Right lobe of liver (tissue), 6 donors: ENCODE measurements at places on chromosomes 6 and 20. TPM values are rescaled to one million over a fixed set of nuclear protein-coding genes. Genes with fewer than 3 reads are reported as not detected.
A peak's percentile ranks its signal among the peaks of the same experiment; 100 is the strongest.

- peak; percentile 59 for DNase-seq
Measured at GRCh38 chr20:17859616-17860232, 108.9 kb downstream of the SNX5 start.

- no peak for DNase-seq
Measured at GRCh38 chr6:137815692-137816091, 51.4 kb upstream of the TNFAIP3 start.

The COL11A2 gene
- total RNA-seq, result 0.06 TPM

The THEMIS gene
- total RNA-seq, result 0.61 TPM

The HTR1E gene
- total RNA-seq, result not detected

DNA sequence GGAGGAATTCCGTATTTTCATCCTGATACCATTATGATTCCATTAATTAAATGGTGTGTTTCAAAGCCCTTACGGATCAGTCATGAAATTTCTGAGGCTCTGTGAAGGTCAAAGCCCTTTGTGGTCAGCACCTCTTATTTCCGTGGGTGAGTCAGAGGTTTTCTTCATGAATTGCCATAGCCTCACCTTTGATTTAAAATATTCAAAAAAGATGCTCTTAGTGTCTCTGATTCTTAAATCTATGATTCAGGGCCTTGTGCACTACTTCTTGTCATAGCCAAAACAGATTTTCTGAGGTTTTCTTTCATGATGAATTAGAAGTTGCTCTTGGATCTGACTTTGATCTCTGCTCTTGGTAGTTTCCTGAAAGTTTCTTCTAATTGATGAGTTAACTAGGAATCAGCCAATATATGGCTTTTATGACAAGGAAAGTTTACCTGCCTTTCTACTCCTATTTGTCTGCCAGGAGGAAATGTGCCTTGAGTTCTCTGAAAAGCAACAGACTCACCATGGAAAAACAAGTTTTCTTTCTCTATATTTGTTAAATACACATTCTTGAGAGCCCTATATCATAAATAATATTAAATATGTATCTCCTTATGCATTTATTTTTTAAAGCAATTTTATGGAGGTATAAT, 613.0 kb downstream of the UTRN start:
- no peak for DNase-seq

DNA sequence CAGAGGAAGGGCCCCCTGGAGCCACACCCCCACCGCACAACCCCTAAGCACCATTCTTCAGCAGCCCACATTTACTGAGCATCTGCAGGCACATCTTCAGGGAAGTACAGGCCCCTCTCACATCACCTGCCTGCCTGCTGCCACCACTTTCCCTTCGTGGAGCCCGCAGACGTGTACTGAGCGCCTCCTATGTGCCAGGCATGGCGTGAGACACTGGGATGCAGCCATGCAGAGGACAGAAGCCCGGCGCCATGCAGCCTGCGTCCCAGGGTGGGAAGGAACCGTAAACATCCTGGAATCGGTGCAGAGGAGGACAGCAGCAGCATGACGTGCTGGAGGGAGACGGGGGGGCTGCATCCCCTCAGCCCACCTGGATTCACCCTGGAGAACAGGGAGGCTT, 78.1 kb downstream of the GRM4 start:
- no peak for DNase-seq

- no peak for DNase-seq
Measured at GRCh38 chr6:7547315-7547714, 5.8 kb downstream of the DSP start.

The RAB44 gene
- 0.07 TPM for total RNA-seq

- DNase-seq, result no peak
Measured at GRCh38 chr6:112050429-112050828, 3.5 kb upstream of the CCN6 start.

The C6orf15 gene
- total RNA-seq, result not detected

The GGT7 gene
- total RNA-seq, result 5.7 TPM

GRCh38 chr20:41617059-41617901, 897 bp downstream of the CHD6 start:
- peak; percentile 63 for DNase-seq

GRCh38 chr20:53126185-53126584, 154.0 kb downstream of the TSHZ2 start:
- no peak for DNase-seq

GRCh38 chr6:141963543-141964295, 169.0 kb upstream of the GJE1 start:
- no peak for DNase-seq

GRCh38 chr6:13302291-13302690, 26.0 kb downstream of the TBC1D7 start:
- no peak for DNase-seq

DNA sequence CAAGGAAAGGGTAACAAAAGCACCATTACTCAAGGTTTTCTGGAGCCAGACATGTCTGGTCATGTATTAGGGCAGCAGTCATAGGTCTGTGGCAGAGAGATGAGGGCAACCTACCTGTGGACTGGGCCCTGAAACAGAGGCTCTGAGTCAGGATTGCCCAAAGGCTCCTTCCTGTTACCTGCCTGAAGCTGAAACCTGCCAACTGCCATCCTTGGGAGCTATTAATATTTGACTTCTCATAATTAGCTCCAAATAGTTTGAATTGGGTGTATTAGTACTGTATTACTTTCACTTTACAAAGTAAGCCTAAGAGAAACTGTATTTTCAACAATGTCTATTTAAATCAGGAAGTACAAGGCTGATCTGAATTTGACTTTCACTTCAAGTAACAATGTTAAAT, 72.0 kb upstream of the TBX18 start:
- no peak for DNase-seq

GRCh38 chr6:98498866-98499265, 335.5 kb upstream of the POU3F2 start:
- no peak for DNase-seq

DNA sequence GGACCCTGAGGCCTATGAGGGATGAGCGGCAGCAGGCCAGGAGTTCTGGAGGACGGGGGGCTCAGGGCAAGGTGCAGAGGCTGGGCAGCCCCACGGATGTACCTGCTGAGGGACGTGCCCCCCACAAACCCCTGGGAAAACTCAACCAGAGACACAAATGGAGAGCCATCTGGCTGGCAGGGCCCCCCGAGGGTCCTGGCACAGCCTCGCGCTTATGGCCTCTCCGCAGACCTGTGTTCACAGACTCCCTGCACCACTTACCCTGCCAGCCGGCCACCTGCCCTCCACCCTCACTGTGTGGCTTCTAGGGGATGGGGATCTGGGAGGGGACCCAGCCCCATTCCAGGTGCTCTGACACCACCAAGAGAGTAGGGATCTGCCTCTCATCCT, 3.4 kb upstream of the ZBTB46 start:
- DNase-seq, result no peak

GRCh38 chr6:104862456-104862855, 2.7 kb upstream of the HACE1 start:
- DNase-seq, result no peak

DNA sequence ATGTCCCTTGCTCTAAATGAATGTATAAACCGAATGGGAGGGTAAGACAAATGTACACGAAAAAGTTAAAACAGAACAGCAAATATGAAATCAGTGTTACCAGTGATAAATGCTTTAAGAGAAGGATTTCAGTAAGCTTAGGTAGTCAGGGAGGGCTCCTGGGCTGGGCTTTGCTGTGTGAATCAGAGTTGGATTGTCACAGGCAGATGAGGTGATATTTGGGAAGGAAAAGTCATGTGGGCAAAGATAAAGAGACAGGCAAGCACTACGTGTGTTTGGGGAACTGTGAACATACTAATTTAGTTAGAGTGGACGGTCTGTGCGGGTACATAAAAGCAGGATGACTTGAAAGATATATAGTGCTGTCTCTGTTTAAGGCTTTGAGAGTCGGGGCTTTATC, 114.8 kb downstream of the CRYBG1 start:
- no peak for DNase-seq

The MRAP2 gene
- not detected for total RNA-seq
